NCI-H748 treated with DMSO at 0.1 percent for 48 hours (cell line): ENCODE measurements at places on chromosomes 2 and 18.

- DNase-seq: no peak
Observed at GRCh38 chr2:77363277-77363676, 158.9 kb downstream of the LRRTM4 start.

DNA sequence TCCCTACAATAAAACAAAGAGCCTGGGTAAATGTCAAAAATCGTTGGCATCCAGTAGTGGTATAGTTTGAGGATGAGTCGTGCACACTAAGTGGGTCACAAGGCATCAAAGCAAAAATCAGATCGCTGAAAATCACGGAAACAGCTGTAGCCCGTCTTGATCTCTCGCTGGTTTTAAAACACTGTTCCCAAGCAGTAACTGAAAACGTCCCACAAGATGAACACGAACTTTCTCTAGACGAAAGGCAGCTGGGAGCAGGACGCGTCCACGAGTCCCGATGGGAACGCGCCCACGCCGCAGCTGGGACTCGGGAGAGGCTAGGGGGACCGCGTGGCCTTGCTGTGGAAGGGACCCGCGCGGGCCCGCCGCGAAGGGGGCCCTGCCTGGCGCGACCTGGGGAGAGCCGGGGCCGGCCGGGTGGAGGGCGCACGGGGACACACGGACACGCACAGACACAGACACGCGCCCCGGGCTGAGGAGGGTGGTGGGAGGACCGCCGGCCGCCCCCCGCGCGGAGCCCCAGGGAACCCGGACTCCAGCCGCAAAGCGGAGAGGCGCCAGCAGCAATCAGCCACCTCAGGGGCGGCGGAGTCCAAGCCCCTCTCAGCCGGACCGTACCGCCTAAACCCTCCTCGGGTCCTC, 651 bp downstream of the STK17B start:
- DNase-seq: peak; percentile 26

DNA sequence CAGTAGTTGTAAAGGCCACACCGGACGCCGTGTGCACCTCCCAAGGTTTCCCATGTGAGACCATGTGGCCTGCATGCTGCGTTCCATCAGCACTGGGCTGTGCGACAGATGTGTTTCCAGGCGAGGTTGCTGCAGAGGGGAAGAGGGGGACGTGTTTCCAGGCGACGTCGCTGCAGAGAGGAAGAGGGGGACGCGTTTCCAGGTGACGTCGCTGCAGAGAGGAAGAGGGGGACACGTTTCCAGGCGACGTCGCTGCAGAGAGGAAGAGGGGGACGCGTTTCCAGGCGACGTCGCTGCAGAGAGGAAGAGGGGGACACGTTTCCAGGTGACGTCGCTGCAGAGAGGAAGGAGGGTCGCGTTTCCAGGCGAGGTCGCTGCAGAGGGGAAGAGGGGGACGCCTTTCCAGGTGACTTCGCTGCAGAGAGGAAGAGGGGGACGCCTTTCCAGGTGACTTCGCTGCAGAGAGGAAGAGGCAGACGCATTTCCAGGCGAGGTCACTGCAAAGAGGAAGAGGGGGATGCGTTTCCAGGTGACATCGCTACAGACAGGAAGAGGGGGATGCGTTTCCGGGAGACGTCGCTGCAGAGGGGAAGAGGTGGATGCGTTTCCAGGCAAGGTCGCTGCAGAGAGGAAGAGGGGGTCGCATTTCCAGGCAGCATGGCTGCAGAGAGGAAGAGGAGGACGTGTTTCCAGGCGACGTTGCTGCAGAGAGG, 24.5 kb downstream of the NFATC1 start:
- no peak for DNase-seq

DNA sequence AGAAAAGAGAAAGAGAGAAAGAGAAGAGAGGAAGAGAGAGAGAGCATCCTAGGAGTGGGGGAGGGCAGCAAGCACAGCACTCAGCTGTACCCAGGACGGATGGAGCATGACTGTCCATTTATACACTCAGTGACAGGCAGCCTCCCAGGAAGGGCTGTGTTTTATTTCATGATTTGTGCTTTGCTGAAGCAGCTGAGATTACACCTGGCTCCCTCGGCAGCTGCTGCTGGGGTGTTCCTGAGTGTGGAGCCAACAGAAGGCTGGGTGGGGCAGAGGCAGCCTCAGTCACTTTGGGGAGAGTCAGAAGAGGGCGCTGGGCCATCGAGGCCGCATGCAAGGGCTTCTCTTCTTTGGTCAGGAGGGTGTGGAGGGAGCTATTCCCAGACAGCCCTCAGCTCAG, 47.8 kb upstream of the TEX51 start:
- no peak for DNase-seq

DNA sequence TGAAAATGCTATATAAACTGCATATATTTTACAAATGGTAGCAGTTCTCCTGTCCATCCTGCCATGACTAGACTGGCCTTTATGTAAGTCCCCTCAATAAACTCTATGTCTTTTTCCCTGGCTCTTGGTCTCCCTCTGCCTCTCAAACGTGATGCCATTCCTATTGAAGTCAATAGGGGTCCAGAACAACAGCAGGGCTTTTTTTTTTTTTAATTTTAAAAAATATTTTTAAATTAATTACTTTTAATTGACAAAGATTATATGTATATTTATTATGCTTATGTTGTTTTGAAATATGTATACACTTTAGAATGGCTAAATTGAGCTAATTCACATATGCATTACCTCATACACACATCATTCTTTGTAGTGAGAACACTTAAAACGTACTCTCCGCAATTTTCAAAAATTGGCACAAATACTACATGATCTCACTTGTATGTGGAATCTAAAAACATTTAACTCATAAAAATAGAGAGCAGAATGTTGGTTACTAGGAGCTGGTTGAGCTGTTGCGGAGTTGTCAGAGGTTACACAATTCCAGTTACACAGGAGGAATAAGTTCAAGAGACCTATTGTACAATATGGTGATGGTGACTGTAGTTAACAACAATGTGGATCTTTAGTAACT, 123.1 kb downstream of the LRRTM4 start:
- no peak for DNase-seq

GRCh38 chr2:88261725-88262124, 91.6 kb downstream of the THNSL2 start:
- DNase-seq: no peak

DNA sequence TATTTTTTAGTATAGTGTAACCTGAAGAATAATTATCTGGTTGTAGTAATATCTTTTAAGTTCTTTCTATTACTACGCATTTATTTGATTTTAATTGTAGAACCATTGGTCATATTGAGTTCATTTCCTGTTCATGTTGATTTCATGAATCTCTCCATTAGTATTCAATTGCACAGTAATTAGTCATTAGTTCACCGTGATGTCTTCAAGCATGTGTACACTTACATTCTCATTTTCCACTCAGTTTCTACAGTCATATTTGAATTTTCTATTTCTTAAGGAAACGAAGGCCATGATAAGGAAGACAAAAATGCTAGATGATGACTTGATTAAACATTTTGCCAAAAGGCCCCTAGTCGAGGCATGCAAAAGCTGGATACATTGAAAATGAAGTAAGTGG, 333.7 kb upstream of the FANCL start:
- no peak for DNase-seq

- no peak for DNase-seq
Observed at GRCh38 chr18:6878556-6879297, 149.2 kb downstream of the ARHGAP28 start.

- DNase-seq: no peak
Observed at GRCh38 chr2:36541891-36542595, 55.9 kb downstream of the FEZ2 start.

DNA sequence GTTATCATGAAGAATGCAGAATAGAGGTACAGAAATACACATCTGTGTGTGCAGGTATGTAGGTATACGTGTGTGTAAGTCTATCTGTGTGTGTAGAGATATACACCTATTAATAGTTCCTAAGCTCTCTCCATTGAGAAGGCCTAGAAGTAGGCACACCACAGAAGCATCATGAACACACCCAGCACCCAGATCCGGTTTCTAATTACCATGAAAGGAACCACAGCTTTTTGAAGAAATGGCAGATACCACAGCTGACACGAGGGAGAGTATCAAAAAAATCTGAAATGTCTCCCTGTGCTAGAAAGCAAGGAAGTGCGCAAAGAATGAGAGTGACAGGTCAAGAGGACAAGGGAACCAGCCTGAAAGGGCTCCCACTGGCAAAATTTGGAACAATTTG, 27.7 kb upstream of the AP1S3 start:
- DNase-seq: no peak

- no peak for DNase-seq
Observed at GRCh38 chr2:73238976-73239375, 4.9 kb downstream of the CCT7 start.

DNA sequence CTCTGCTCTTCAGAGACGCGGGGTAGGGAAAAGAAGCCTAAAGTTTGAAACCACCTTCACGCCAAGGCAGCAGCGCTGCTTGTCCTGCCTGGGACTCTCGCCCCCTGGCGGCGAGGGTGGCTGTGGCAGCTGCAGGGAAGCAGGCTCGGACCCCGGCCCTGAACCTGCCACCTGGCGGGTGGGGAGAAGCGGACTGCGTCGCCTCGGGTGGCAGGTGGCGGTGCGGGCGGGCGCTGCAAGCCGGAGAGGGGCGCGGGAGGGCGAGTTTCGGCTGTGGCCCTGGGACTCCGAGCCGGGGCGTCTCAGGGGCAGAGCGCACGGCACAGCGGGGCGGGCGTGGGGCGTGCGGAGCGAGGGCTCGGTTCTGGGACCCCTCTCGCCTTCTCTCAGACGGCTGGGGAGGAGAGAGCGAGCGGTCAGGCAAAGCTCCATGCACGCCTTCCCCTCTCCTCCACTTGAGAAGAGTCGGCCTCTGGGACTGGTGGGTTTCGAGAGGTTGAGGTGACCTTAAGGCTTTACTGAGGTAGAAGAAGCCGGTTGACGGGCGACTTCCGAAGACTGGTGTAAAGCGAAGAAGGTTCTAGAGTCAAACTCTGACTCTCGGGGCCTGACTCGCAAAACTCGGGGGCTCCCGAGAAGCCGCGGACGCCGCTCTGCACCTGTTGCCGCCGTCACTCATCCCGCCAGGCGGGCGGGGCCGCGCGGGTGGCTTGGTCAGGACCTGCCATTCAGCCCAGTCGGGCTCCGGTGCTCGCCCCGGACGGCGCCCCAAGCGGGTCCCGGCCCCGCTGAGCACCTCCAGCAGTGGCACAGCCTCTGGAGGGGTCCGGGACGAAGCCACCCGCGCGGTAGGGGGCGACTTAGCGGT, 1.1 kb upstream of the BOLL start:
- DNase-seq: no peak

DNA sequence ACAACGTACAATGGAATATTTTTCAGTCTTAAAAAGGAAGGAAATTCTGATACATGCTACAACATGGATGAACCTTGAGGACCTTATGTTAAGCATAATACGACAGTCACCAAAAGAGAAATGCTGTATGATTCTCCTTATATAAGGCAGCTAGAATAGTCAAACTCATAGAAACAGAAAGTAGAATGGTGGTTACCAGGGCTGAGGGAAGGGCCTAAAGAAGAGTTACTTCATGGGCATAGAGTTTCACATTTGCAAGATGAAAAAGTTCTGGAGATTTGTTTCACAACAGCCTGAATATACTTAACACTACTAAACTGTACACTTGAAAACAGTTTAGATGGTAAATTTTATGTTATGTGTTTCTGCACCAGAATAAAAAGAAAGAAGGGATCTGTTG, 113.3 kb downstream of the GALNT1 start:
- no peak for DNase-seq

DNA sequence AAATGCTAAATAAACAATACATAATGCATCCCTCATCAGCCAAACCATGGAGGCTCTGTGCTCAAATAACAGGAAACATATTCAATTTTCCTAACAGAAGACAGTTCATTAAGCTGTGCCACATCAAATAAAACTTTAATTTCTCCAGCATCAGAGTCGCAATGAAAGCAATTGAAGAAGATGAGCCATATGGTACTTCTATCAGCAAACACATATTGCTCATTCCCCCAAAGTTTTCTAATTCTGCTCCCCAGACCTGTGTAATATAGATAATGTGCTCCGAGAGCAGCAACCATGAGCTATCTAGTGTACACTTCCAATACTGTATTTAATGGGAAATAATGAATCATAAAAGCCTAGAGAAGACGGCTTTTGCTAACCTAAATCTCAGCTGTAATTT, 263.2 kb downstream of the MEIS1 start:
- DNase-seq: no peak

DNA sequence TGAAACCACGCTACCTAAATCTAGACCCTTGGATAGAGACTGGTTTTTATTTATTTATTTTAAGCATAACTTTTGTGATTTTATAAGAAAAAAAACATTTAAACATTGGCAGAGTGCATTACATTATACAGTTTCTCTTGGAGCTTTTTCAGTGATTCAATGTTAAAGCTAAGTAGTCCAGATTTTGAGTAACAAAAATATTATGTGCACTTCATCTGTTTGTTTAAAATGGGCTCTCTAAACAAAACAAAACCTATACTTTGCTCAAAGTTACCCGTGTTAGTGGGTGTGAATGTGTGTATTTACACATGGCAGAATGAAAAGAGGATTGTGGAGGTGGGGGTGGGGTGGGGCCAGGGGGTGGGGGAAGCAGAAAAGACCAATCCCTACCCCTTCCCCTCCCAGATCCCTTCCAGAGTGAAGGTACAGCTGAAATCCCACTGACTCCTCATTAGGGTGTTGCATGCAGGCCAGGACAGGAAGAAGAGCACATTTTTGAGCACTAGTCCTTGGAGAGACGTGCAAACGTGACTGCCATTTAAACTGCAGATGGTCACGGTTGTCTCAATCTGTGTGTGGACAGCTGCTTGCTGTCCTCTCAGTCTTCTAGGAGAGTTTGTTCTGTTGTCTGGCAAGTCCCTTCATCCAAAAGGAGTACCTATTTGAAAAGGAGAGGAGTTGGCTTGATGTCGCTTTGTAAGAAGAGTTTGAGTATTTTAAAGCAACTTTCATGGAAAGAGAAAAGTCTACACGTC, 303.0 kb downstream of the ICOS start:
- peak; percentile 22 for DNase-seq

DNA sequence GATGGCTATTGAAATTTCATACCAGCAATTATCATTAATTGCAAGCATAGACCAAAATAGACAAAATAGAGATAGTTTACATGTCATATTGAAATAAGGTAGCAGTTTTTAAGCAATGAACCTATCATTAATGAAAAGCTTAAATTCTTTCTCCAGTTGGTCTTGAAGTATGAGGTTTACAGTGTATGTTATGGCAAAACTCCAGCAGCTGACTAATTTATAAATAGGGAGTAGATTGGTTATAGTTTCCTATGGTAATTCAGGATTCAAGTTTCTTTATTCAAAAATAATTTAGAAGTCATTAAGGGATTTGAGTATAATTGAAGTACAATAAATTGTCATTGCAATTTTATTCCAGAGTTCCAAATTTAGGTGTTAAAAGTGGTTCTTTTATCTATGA, 69.6 kb upstream of the COL5A2 start:
- no peak for DNase-seq

DNA sequence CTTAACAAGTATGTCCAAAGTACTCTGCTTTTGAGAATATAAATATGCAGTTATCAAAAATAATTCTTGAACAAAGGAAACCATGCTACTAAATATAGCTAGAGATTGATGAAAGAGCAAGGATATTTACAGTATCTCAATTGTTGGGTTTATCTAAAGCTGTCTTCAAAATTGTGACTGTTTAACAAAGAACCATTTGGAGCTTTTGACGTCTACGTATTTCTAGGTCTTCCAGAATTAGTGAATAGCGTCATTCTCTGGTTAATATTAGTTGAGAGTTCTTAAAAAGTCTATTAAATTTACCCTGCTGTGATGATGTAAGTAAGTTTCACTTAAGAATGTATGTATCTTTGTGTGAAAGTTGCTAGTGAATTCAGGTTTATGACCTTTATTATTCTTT, 223.1 kb upstream of the SIX3 start:
- no peak for DNase-seq
